Islet precursor cell (in vitro differentiated cells): ENCODE measurements at places on chromosomes 3 and 15.

GRCh38 chr3:115651087-115651486 is 27.8 kb downstream of the GAP43 start:
- no peak for DNase-seq

- no peak for DNase-seq
Measured at GRCh38 chr15:89649013-89649625, 6.1 kb downstream of the KIF7 start.

- DNase-seq = no peak
Measured at GRCh38 chr3:48064292-48064829, 48.1 kb upstream of the MAP4 start.

DNA sequence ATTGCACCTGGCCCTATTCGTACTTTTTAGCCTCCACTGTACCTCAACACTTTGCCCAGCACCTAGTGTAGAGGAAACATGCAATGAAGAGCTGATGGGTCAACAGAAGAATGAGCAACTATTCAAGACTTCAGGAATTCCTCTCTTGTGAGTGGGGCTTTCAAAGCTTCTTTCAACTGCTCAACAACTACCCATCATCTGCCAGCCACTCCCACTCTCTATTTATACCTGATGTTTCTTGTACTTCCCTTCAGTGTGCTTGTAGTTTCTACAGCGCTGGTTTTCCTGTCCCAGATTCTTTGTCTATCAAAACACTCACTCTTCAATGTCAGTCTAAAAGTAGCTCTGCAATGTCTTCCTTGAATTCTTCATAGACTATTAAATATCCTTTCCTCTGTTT is 168.3 kb upstream of the LPP start:
- DNase-seq = no peak

GRCh38 chr15:64058279-64058678 is 12.0 kb upstream of the DAPK2 start:
- DNase-seq = no peak

DNA sequence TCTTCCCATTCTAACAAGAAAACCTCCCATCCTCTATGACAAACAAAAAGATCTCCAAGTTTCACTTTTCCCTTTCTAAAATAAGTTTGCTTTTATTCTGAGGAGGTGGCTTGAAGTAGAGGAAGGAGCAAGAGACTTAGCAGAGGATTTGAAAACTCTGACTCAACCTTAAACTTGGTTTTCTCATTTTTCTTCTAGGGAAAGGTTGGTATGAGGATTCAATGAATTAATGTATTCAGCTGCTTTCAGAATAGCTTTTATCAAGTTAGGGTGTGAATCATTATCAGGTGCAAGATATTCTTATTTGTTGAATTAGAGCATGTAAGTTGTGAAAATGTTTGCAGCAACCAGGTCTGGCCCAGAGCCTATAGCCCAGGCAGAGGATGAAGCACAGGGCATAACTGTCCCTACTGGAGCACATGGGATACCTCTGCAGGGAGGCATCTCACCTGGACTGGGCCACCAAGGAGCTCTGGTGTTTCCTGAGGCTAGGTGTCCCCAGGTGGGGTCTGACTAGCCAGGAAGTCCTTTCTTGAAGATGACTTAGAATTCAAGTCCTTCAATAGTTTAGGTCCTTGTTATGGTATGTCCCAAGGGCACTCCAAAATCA is 42.3 kb downstream of the SATB1 start:
- DNase-seq = peak; percentile 40

GRCh38 chr15:79682285-79682684 is 214.5 kb downstream of the MTHFS start:
- DNase-seq = no peak

- DNase-seq = no peak
Measured at GRCh38 chr3:161673866-161674265, 177.3 kb downstream of the OTOL1 start.

DNA sequence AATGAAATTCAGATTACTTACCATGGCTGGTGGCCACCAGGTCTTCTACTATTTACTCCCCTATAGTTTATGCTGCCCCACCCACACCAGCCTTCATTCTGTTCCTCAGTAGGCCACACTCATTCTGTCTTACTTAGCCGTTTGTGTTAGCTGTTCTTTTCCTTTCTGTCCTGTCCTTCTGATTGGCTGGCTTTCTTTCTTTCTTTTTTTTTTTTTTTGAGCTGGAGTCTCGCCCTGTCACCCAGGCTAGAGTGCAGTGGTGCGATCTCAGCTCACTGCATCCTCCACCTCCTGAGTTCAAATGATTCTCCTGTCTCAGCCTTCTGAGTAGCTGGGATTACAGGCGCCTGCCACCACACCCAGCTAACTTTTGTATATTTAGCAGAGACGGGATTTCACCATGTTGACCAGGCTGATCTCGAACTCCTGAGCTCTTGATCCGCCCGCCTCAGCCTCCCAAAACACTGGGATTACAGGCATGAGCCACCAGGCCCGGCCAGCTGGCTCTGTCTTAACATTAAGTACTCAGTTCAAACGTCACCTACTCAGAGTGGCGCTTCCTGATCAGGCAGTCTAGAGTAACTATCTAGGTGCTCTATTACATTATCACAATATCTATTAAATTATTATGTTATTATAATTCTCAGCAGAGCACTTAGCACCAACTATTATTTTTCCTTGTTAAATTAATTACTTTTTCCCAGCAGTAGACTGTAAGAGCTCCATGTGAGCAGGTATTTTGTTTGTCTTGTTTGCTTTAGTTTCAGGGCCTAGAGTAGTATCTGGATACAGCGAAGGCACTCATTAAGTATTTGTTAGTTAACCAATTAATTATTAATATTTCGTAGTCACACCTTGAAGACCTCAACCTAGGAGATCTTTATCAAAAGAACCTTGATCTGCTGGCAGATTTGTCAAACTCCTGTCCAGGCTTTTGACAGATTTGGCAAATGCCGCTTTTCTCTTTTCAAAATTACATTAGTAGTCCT is 6.4 kb downstream of the CMSS1 start:
- no peak for DNase-seq

DNA sequence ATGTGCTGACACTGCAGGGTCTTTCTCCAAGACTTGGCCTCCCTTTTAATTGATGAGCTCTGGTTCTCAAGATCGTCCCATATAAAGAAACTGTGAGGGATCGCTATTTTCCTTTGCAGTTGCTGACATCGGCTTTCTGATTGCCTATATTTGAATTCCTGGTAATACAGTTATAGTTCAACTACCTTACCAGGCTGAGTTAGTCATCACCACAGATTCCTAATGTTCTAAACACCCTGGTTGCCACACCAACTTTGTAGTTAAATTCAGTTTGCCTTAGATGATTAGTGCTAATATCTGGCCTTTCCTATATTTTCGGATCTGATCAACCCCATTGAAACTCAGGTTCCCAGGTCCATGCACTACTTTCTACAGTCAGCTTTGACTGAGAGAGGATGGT is 125.0 kb downstream of the GMNC start:
- DNase-seq = no peak

- peak; percentile 90 for DNase-seq
Measured at GRCh38 chr3:107142786-107143575, 234.3 kb upstream of the CCDC54 start.

DNA sequence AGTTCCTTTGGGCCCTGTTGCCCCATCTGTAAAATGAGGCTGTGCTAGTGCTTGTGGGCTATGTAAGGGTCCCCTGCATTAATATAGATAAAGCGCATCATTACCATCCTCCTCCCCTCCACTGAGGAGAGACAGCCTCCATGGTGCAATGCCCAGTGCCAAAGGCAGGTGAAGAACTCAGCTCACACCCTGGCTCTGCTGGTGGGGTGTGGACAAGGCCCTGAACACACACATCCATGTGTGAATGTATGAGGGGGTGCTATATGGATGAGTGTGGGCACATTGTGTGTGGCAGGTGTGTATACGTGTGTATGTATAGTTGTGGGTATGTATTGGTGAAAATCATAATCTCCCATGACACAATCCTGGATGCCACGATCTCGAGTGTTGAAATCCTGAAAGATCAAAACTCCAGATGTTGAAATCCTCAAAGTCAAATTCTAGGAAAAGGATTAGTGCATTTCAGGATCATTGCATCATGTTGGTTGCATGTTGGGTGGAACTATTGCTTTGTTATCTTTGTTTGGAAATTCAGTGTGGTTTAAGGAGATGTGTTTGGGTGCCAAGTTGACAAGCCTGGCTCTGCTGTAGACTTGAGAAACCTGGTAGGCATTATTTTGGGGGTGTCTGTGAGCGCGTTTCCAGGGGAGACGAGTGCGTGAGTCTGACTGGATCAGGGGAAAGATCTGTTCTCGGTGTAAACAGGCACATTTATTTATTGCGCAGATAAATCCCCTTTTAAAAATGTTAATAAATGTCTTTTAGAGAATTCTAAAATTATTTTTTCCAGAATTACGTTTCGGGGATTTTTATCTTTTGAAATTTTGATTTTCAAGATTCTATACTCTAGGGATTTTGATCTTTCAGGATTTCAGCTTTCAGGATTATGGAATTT is 42.0 kb upstream of the SEC61A1 start:
- no peak for DNase-seq

DNA sequence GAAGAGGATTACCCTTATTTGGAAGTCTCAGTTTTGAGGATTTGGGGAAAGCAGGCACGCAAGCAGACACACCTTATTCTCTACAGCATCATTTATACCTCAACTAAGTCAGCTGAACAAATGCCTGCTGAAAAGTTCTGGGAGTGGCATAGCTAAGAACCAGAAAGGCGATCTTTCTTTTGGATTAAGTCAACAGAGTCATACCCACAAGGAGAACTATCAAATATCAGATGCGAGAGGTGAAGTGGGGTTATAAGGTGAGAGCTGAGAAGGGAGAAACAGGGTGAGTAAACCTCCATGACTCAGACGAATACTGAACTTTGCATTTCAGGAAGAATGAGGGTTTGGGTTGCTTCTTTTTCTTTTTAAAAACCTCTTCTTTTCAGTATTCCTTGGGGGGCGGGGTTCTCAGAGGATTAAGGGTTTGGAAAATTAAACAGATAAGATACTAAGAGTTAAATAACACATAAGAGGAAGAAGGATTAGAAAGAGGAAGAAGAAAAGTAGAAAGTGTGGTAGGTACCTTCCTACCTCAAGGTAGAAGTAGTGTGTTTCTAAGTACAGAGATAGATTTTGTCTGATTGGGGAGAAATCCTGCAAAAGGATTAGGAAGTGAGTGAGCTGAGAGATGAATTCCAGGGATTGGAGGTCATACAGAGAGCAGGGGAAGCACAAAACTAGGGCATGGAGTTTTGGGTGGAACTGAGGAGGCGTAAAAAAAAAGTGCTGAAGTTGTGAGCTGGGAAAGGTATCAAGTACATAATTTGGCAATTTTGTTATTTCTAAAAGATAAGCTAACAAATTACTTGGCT is 41.3 kb upstream of the ICE2 start:
- DNase-seq = no peak

DNA sequence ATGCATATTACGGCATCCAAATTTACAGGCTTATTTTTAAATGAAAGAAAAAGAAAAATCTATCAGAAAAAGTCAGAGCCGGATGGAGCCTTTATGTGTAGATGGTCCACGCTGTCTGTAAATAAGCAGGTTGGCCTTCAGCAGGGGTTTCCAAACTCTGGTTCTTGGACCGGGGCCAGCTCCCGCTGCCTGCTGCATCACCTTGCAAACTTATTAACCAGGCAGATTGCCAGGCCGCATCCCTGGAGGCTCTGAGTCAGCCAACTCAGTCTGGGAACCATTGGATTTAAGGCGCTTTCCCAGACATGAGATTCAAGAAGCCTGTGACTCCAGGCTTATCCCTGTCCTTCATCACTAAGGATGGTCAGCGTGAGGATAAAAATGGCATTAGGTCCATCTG is 212.4 kb downstream of the OPA1 start:
- DNase-seq = peak; percentile 73

- DNase-seq = no peak
Measured at GRCh38 chr15:51139091-51139490, 44.4 kb upstream of the TNFAIP8L3 start.

GRCh38 chr3:180311242-180311641 is 274.5 kb upstream of the PEX5L start:
- no peak for DNase-seq

DNA sequence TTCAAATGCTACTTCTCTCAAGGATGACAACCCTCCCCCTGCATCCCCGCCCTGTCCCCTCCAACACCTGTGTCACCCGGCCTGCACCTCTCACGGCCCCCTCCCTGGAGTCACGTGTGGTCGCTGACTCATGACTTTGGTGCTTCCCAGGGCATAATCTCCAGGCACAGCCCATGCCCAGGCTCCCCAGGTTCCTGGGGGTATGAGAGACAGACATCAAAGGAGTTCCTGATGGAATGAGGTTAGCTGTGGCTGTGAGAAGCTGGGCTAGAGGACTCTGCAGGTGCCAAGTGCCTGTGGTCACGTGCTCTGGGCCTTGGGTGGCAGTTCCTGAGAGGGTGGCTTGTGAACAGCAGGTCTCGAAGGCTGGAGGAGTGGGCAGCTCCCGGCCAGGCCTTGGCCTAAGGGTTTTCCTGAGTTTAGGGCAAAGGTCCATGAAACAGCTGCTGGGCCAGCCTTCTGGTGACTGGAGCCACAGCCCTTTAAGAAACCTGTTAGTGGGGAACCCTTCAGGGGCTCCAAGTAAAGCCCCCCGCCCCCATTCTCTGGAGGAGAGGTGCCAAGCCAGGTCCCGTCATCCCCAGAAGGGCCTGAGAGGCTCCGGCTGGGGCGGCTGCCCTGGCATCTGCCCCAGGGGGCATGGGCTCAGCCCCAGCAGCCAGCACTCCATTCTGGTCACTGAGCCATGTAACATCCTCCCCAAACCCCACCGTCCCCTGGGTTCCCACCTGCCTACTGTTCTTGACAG is 230.0 kb downstream of the XXYLT1 start:
- peak; percentile 85 for DNase-seq

DNA sequence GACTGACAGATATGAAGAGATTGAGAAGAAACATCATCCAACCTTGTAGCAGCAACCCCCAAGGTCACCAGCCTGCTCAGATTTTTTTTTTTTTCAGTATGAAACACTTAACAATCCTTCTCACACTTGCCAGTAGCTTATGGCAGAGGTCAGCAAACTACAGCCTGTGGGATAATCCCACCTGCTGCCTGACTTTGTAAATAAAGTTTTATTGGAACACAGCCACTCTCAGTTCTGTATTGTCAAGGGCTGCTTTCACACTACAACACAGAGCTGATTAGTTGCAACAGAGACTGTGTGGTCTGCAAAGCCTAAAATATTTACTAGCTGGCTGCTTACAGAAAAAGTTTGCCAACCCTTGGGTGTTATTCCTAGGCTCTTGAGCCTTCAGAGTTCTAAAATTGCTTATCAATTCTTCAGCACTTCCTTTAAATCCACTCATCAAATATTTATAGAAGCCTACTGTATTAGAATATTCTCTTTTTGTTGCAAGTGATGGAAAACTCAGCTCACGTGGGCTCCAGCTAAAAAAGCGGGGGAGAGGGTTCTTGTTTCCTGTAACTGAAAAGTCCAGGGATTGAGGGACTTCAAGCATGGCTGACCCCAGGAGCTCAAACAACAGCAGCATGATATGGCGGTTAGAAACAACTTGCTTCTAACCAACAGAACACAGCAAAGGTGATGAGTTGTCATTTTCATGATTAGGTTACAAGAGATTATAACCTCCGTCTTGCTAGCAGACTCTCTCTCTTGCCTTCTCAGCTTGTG is 246.1 kb downstream of the SHQ1 start:
- no peak for DNase-seq
